ENCODE measurements at places on chromosomes 3 and 15.

- ATAC-seq: no peak
Observed at GRCh38 chr3:16463914-16464313, 49.6 kb downstream of the RFTN1 start.

DNA sequence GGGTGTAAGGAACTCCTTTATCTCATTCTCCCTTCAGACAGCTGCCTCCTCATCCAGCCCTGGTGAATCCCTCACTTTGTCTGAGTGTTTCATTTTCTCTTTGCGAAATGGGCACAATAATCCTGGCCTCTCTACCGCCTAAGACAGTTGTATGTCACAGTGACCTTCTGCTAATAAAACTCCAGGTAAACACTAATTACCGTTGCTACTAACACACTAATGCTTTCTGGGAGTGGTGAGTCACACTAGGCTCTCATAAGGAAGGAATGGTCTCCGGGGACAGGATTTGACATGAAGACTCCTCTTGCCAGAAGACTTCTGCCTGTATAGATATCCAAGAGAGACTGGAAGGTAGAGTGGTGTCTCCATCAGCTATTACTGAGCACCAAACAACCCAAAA is 71.7 kb upstream of the SNRK start:
- no peak for ATAC-seq

- no peak for ATAC-seq
Observed at GRCh38 chr3:155872904-155873646, 2.6 kb downstream of the GMPS start.

DNA sequence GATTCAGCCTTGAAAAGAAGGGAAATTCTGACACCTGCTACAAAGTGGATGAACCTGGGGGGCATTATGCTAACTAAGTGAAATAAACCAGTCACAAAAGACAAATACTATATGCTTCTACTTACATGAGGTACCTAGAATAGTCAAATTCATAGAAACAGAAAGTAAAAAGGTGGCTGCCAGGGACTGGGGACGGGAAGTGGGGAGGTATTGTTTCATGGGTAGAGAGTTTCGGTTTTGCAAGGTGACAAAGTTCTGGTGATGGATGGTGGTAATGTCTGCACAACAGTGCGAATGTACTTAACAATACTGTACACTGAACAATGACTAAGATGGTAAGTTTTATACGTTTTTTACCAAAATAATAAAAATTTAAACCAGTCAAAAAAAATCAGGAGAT is 4.8 kb downstream of the IDH2 start:
- no peak for ATAC-seq

- peak; percentile 95 for ATAC-seq
Observed at GRCh38 chr3:36219398-36219797, 160.9 kb upstream of the STAC start.

- ATAC-seq: no peak
Observed at GRCh38 chr3:88469216-88469615, 319.5 kb downstream of the C3orf38 start.

DNA sequence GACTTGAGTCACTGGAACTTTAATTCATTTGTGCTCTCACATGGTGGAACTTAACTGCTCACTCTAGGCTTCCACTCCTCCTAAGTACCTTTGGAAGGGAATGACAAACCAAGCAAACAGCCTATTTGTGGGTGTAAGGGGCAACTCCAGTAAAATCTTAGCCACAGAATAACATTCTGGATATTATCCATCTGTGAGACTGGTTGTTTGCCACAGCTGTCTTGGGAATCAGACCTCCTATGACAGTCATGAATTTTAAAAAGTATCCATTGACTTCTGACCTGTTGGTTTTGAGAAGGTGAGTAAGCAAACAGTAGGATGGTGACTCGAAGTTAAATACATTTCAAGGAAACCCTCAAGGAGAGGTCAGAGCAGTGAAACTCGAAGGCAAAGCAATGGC is 147.3 kb upstream of the CDIN1 start:
- no peak for ATAC-seq

- ATAC-seq: peak; percentile 74
Observed at GRCh38 chr3:186821429-186822387, 15.4 kb upstream of the RFC4 start.

- no peak for ATAC-seq
Observed at GRCh38 chr15:49452595-49452994, 29.6 kb downstream of the FGF7 start.

- no peak for ATAC-seq
Observed at GRCh38 chr3:48696601-48697000, 10.9 kb upstream of the NCKIPSD start.

- no peak for ATAC-seq
Observed at GRCh38 chr15:61841466-61841865, 218.8 kb downstream of the VPS13C start.

- no peak for ATAC-seq
Observed at GRCh38 chr3:138234401-138235179, 47.5 kb downstream of the ARMC8 start.

DNA sequence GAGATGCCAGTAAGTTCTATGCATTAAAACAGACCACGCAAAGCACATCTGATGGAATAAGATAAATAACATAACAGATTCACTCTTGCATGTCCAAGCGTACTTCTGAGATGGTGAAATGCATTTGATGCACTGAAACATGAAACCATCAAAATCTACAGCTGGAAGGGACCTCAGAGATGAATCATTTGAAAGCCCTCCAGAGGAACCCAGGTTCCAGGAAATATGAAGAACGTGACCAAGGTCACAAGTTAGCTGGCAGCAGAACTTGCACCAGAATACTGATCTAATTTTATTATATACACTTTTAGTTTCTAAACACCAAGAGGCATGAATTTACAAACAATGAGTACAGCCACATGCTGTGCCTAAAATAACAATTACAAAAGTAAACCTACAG is 957.1 kb downstream of the FHIT start:
- no peak for ATAC-seq

GRCh38 chr3:160154033-160154432 is 71.2 kb upstream of the C3orf80 start:
- no peak for ATAC-seq

GRCh38 chr3:4314688-4315087 is 11.5 kb downstream of the SETMAR start:
- peak; percentile 70 for ATAC-seq

DNA sequence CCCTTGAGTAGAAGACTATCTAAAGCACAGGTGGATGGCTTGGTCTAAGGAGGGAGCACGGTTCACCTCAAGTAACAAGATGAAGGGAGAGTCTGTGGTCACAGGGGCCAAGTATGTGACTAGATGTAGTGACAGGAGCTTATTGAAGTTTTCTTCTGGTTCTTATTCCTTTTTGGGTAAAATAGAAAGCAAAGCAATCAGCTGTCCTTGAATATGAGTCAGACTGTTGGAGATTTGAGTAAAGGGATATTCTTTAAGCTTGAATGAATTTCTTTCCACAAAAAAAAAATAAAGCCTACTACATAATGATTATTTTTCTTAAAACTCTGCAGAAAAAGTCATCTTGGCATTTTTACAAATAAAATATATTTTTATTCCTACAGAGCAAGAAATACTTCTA is 1.5 kb upstream of the CNTN6 start:
- no peak for ATAC-seq

- no peak for ATAC-seq
Observed at GRCh38 chr15:39345176-39345575, 235.7 kb upstream of the THBS1 start.

DNA sequence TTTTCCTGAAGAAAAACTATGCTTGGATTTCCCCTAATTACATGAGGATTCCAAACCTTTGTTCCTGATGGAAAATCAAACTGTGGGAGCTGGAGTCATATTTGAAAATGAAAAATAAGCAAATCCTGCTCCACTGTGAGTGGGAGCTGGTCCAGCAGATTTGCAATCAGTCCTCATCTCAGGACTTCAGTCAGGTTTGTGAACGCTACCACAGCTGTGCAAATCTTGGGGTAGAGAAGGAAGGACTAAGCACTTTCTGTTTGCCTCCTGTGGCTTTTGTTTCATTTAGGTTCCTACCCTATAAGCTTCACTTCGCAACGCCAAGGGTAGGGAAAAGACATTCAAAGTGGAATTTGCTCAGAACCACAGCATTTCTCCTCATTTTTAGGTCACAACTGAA is 238.2 kb downstream of the TUSC7 start:
- no peak for ATAC-seq

GRCh38 chr3:143830063-143830462 is 18.2 kb downstream of the SLC9A9 start:
- ATAC-seq: no peak

DNA sequence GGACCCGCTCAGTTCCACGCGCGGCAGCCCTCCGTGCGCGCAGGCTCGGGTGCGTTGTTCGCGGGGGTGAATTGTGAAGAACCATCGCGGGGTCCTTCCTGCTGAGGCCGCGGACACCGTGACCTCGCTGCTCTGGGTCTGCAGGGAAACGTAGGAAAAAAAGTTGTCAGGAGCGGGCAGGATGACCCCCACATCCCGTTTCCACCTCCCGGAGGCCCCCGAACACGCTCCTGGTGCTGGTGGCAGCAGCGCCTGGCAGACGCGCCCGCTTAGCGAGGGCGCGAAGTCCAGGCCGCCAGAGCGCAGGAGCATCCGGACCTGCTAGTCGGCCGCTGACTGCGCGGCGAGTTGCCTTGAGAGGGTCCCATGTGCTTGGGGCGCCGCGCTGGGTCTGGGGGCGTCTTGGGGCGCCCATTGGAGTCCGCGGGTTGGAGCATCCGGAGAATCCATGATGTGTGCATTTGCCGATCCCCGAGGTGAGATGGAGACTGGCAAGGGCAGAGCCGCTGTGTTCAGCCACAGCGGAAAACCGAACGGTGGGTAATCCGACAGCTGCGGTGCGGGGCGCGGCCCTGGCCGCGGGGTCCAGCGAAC is 520 bp downstream of the GREM1 start:
- peak; percentile 53 for ATAC-seq

All from SK-N-SH treated with all-trans-retinoic acid at 6 μM for 48 hours (cell line).